ENCODE measurements at places on chromosomes 12 and 14.

- no peak for DNase-seq
Observed at GRCh38 chr14:47917344-47917954, 242.0 kb upstream of the MDGA2 start.

- no peak for DNase-seq
Observed at GRCh38 chr14:33554988-33555387, 395.9 kb downstream of the EGLN3 start.

DNA sequence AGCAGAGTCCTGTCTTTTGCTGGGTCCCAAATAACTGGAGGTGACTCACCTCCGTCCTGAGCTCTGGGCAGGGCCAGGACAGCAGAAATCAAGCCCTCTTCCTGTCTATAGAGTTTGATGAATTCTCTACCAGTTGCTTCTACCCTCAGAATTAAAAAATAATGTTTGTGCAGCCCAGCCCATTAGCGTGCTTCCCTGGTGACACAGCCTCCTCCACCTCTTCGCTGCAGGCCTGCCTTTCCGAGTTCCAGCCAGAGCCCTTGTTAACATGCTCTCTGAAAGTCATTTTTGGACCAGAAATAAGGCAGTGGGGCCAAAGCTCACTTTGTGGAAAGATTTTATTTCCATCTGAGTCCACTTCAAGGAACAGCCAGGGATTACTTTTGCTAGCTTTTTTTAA, 94.0 kb downstream of the TBX5 start:
- no peak for DNase-seq

- no peak for DNase-seq
Observed at GRCh38 chr14:55800156-55800785, 220.3 kb downstream of the KTN1 start.

GRCh38 chr12:24596768-24597388, 352.0 kb downstream of the BCAT1 start:
- peak; percentile 42 for DNase-seq

DNA sequence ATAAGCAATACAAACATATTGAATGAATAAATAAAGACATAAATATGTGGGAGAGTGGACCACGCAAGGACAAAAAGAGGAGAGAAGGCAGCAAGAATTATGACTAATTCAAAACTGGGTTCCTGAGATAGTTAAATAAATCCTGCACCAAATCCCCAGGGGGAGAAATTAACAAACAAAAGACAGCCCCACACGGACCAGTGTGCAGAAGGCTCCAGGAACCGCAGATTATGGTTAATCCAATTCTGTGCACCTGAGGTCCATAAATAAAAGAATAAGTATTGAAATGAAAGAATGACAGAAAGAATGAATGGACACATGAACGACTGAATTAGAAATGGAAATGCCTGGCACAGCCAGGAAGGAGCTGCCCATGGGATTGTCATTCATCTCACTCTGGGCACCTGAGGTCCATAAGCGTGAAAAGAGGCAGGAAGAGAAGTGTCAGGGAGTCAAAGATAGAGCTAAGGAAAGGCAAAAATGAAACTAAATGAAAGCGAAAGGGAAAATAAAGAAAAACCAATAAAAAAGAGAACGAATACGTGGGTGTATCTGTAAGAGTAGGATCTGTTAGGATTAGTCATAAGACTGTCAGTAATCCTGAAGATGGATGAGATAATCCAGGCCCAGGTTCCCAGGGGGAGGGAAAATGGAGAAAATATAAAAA, 23.3 kb downstream of the MEG3 start:
- no peak for DNase-seq

DNA sequence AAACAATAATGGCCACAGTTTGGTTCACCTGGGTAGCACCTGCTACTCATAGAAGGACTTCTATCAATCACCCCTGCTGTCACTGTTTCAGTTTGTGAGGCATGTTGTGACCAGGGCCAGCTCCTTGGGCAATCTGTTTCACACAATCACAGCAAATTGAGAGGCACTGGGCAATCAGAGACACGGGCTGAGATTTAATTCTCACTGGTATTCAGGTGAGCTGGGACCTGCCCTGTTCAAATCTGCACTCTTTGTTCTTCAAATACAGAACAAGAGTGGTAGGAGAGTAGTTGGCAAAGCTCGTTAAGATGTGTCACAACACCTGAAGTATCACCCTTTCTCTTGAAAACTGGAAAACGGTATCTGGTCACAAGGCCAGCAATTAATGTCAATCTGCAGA, 57.8 kb upstream of the NAP1L1 start:
- DNase-seq = no peak

DNA sequence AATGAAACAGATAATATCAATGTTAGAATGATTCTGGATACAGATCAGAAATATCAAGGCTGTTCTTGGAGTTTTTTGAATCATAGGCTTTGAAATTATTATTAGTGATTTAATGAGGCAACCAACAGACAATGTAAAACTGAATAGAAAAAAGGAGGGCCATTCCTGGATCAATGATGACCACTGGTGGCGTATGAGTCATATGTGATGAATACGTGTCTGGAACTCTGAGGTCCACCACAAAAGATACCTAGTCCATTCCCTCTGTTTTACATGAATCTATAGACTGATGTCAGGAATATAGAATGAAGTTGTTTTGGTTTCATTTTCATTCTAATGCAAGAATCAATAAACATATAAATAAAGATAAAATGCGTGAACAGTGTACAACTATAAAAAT, 78.3 kb upstream of the RTL1 start:
- no peak for DNase-seq

DNA sequence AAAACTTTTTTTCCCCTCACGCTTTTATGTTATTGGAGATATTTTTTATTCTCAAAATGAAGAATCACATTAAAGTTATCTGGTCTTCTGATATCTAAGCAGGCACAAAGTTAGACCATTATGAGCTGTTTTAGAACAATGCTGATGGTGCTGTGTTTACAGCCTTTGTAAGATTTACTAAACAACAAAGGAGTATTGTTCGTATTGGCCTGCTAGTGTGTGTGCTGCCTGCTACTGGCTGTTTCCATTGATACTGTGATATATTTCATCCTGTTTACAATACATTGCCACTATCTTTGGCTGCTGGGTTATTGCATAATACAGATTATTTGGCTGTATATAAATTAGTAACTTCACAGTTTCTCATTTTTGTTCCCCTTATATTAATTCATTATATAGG, 220.8 kb downstream of the ITPR2 start:
- no peak for DNase-seq

DNA sequence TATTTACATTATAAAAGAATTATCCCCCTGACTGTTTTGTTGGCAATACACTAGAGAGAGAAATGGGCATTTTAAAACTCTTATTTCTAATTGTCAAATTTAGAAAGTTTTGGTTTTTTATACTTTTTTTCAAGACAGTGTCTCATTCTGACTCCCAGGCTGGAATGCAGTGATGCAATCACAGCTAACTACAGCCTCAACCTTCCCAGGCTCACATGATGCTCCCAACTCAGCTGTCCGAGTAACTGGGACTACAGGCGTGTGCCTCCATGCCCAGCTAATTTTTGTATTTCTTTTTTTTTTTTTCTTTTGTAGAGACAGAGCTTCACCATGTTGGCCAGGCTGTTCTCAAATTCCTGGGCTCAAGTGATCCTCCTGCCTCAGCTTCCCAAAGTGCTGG, 8.3 kb upstream of the OR11H6 start:
- no peak for DNase-seq

DNA sequence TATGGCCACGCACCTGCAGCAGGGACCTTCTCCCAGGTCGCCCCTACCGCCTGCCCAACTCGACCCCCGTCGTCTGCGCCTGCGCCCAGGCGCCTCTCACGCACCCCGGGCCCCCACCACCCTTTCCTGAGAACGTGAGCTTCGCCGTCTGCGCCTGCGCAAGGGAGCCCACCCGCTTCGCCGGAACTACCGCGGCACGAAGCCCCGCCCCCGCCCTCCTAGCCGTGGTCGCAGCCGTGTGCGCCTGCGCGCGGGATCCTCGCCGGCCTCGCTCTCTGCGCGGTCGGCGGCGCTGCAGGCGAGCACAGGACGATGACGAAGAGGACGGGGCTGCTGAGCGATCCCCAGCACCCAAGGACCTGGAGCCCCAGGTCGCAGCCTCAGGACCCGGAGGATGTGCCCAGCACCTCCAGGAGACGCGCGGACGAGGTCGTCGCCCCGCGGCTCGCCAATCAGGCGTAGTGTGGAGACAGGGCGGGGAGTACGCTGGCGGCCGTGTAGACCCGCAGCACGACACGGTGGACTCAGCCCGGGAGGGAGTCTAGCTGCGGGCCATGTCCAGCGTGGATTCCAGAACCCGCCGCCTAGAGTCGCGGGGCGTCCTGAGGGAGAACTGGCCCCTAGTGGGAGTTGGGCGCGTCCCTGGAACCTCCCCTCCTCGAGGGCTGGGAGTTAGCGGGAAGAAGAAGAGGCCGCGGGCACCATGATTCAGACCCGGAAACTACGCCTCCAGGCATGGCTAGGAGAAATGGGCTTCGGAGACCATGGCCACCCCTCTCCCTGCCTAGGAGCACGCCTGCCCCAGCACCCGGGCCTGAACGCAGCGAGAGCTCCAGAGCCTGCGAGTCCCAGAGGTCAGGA, 1120.8 kb upstream of the TMEM132C start:
- no peak for DNase-seq

DNA sequence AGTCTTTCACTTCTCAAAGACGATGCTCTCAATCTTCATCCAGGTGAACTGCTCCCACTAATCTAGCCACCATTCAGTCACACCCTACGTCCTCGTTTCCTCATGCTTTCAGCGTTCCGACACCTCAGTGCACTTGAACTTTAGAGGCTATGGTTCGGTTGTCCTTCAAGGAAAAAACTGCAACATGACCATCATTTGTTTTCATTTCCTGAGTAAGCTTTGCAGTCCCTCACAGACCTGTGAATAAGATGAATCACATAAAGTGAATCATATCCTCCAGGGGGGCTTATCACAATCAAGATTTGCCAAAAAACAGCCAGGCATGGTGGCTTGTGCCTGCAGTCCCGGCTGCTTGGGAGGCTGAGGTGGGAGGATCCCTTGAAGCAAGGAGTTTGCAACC, 80.2 kb downstream of the TMCC3 start:
- no peak for DNase-seq

DNA sequence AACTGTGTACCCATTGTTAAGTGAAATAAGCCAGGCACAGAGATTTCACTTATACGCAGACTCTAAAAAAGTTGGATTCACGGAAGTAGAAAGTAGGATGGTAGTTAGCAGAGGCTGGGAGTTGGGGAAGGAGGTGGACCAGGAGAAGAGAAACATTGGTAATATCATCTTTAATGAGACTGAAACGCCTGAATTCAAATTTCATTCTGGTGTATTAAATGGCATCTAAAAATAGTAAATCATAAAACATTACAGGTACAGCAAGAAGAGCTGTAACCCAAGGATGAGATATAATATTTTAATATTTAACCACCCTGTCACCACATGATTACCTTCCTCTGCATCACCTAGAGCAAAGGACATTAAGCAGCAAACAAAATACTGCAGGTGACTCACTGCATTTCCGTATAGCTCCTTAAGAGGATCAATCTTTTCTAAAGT, 99.4 kb downstream of the EPS8 start:
- no peak for DNase-seq

DNA sequence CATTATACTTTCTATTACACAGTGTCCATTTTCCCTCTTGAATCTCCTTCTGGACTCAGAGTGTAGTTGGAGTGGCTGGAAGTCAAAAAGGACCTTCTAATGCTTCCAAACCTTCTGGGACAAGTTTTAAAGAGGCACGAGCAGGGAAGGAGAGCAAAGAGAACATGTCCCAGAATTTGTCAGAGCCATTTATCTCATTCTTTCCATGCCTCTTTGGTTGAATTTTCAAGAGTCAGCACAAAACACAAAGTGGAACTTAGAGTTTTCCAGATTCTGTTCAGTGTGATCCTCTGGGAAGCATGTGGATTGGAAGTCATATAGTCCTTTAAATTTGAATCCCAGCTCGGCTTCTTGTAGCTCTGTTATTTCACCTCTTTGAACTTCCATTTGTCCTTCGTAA, 138.2 kb upstream of the PWP1 start:
- no peak for DNase-seq

DNA sequence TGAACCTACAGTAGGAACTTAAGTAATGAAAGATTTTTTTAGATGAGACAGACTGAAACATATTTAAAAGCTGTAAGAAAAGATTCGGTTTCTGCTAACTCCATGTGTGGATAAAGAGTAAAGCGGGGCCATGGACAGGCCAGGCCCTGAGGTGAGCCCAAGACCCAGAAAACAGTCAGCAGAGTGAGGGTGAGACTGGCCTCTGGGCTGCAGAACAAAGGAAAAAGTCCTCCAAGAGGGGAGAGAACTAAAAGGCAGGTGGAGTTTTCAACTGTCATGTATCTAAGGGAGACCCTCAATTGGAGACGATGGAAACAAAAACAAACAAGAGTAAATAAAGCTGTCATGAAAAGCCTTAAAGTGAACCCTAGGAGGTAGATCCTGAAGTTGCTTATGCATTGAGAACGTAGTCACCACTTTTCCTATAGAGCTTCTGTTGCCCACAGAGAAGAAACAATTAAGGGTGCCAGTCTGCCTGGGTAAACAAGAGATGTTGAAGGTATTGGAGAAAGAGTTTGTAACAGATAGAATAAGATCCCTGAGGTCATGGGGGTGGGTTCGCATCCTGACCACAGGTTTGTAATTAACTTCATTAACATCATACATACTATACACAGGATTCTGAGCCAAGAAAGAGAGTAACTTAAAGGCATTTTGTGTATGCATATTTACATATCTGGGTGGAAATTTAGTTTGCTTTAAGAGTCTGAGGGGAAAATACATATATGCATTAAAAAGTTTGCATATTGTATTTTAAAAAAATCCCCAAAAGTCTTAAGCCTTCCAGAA, 268.7 kb upstream of the PDE3A start:
- no peak for DNase-seq

GRCh38 chr12:68270358-68270757, 17.0 kb upstream of the IL22 start:
- DNase-seq = no peak

DNA sequence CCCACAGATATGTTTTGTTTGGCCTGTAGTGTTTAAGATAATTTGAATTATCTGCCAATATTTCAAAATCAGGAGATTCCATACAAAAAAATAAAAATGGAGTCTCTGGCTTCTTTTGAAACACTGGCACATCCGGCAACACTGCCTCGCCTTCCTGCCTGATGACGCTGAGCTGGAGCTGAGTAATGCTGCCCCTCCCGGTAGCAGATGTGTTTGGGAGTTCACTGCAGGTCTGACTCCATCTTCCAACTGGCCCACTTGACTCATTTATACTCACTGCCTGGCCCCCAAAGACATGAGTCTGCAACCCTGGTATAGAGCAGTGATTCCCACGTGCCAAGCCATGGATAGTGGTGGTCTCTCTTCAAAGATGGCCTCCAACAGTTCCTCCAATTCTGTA, 7.4 kb downstream of the CIT start:
- DNase-seq = no peak

DNA sequence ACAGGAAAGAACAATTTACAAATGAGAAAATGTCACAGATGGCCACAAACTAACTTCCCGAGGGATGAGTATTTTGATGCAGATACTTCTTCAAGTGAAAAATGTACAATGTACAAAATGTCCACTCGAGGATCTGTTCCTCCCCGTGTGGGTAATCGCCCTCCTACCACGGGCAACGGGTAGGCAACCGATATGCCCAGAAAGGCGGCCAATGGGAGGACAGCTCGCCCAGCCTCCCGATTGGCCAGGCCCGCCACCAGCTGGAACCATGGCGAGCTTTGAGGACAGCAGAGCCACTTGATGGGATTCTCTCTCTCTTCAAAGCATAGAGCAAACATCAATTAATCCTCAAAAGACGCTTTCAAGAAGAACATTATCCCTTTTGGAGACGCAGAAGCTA, 42.3 kb downstream of the DPF3 start:
- no peak for DNase-seq

All from glomerular endothelial cell (primary cell).